ENCODE measurements at places on chromosomes 6 and 20.

- DNase-seq: no peak
Measured at GRCh38 chr6:6659600-6660327, 71.2 kb downstream of the LY86 start.

DNA sequence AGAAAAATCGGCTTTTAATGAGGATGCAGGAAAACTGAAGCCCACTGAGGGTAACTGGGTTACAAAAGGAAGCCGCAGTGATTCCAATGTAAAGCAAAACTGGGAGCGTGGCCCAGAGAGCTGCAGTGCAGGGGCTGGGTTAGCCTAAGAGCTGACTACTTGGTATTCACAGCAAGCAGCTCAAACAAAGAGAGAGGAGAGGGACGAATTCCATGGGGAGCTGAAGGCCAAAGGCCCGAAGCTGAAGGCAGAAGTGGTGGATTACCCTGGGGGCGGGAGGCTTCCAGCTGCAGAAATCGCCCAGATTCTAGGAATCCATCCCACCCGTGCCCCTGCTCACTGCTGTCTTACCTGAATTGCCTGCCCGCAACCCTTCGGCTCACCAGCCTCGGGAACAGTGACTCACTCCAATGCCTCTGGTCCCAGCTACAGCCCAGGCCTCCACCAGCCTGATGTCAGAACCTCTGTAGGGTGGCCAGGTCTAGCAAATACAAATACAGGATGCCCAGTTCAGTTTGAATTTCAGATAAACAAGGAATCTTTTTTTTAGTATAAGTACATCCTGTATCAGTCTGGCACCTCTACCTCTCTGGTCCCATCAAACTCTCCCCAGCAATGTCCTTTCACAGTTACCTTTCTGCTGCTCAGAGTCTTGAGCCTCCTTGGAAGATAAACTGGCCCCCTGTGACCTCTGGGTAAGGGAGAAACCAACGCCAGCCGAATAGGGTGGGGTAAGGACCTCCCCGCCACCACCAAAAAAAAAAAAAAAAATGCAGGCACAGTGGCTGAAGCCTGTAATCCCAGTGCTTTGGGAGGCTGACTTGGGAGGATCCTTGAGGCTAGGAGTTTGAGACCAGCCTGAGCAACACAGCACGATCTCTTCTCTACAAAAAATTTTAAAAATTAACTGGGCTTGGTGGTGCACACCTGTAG, 14.6 kb upstream of the ZMYND8 start:
- DNase-seq: no peak

DNA sequence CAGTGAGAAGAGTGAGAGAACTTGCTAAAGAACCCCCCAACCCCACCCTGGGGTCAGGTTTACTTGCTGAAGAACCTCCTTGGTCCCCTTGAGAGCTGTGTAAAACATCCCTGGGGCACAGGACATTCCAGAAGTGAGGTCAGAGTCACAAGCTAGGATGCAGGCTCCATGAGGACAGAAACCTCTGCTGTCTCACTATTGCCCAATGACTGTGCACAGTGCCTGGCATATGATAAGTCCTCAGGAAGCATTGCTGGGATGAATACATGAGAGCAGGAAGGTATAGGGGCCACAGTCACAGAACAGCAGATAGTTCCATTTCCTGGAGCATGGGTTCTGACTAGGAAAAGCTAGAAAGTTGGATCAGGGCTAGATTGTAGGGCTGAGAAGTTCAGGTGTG, 18.4 kb downstream of the NT5E start:
- no peak for DNase-seq

- no peak for DNase-seq
Measured at GRCh38 chr6:23547851-23548250, 578.2 kb upstream of the NRSN1 start.

GRCh38 chr6:149306967-149307366, 10.5 kb upstream of the TAB2 start:
- DNase-seq: no peak

DNA sequence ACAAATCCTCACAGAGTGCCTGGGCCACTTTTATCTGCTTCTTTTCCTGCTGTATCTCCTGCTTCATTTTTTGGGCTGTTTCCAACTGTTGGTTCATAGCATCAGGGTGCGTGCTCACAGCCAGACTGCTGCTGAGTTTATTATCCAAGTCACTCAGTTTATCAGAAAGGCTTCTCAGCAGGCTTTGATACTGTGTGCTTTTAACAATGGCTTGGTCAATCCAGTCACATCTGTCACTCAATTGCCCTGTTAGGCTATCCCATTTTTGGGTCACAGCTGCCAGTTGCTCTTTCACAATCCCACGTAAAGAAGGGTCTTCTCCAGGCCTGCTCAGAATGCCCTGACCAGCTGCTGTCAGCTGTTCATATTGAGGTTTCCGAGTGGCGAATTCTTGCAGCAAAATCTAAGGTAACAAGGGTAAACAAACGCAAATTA, 87.2 kb downstream of the DST start:
- DNase-seq: no peak

GRCh38 chr20:11676630-11677287, 240.9 kb upstream of the BTBD3 start:
- no peak for DNase-seq

- DNase-seq: no peak
Measured at GRCh38 chr6:63530182-63530581, 42.1 kb upstream of the LOC128125822 start.

- DNase-seq: no peak
Measured at GRCh38 chr6:152750694-152751093, at the start of gene VIP. Gene VIP (plus strand): TSS chr6:152750797. CDS start chr6:152752178, 1,381 bp downstream.

DNA sequence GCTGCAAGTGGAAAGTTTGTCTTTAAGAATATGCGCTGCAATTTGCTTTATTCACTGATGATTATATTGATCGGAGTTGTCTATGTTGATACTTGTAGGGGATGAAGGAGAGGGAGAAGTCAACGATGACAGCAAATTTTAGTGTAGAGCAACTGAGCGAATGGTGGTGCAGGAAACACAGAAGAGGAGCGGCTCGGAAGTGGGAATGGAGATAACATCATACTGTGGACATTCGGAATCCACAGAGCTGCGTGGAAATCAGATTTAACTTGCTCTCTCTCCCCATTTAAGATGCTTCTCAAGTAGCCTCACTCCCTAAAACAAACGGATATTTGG, 722 bp upstream of the TMEM14B start:
- DNase-seq: no peak

- no peak for DNase-seq
Measured at GRCh38 chr6:47535316-47536225, 58.0 kb downstream of the CD2AP start.

- DNase-seq: no peak
Measured at GRCh38 chr6:158516098-158516497, 43.8 kb upstream of the TMEM181 start.

DNA sequence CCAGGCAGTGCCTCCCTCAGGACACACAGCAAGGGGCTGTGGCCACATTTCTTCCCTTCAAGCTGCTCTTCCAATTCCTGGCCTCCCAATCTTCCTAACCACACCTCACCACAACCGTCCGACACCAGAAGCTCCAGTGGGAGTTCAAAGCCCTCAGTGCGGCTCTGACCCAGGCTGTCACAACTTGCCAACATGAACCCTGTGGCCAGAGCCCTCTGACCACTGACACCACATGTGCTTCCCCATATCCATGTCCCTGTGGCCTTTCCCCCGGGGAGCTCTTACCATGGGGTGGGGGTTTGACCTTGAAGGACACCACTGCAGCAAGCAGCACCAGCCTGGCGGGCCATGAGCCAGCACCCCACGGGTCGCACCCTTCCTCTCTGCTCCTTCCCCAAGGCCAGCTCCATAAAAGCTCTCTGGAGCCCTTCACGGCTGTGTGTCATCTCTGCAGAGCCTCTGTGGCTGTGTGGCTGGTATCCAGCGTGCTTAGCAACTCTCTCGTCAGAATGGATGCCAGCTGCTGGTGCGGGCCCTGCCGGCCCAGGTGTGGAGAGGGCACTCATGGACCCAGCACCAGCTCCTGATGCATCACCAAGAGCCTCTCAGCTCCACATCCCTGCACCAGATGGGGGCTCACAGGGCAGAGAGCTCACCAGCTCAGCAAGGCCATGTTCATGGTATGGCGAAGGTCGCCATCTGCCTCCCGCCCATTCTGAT, 106.1 kb downstream of the PSMB1 start:
- no peak for DNase-seq

DNA sequence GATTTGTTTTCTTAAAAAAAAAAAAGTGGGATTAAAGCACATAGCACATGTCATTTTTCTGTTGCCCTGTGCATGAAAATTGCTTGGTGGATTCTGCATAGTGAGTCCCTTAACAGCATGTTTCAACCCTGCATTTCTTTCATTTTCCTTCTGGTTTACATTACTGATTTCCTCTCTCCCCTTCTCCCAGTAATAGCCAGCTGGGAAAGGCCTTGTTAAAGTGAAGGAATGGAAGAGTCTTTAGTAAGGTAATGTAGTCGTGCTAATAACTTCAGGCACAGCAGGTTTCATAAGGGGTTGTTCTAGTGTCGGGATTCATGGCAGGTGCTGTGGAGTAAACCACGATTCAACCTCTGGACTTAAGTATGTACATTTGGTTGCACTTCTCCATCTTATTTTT, 202.4 kb downstream of the FARS2 start:
- no peak for DNase-seq

DNA sequence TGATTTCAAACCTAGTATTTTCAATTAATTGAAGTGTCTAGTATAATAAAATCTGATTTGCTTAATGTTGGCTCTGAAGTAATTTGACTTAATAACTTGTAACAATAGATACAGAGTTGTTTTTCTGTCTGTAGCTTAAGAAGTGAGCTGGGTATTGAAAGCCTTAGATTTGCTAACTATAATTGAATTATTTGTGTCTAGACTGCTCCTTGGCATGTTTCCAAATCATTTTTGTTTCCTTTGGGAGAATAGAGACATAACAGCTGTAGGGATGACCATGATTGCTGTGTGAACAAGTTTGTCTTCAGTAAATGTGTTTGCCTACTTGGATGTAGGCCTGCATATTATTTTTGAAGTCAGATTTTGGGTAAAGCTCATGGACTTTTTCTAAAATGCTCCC, 115.4 kb downstream of the SCAF8 start:
- no peak for DNase-seq

GRCh38 chr20:32681175-32682084, 7.7 kb upstream of the C20orf203 start:
- DNase-seq: no peak

DNA sequence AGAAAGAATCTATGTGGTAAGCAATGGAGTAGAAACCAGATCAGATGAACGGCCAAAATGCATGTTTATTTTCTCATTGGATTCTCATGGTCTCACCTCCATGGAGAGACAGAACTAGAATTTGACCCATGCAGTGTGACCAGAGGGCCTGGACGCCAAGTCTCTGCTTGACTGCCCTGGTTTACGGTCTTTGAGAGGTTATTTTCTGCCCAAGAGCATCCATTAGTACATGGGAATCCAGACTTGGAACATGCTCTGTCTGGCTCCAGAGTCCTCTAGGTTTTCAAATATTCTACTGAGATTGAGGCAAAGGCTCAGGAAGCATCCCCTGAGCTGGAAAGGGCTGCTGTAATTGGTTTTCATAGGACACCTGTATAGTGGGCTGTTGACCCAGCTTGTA, 45.5 kb upstream of the UST start:
- DNase-seq: no peak

DNA sequence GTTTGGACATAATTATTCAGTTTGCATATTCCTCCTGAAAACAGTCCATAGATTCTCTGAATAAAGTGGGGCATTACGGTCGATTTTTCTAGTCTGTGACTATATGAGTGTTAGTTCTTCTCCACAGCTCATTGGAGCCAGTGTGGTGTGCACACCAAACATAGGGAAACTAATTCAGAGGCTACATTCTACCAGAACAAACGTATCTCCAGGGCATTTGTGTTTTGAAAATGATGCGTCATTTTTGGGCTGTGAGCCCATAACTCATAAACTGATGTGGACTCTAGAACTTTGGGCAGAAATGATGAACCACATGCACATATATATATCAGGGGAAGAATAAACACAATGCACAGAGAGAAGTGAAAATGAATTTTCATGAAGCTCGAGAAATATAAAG, 41.8 kb downstream of the C6orf58 start:
- no peak for DNase-seq

GRCh38 chr6:50962213-50962759, 143.6 kb downstream of the TFAP2B start:
- DNase-seq: no peak

DNA sequence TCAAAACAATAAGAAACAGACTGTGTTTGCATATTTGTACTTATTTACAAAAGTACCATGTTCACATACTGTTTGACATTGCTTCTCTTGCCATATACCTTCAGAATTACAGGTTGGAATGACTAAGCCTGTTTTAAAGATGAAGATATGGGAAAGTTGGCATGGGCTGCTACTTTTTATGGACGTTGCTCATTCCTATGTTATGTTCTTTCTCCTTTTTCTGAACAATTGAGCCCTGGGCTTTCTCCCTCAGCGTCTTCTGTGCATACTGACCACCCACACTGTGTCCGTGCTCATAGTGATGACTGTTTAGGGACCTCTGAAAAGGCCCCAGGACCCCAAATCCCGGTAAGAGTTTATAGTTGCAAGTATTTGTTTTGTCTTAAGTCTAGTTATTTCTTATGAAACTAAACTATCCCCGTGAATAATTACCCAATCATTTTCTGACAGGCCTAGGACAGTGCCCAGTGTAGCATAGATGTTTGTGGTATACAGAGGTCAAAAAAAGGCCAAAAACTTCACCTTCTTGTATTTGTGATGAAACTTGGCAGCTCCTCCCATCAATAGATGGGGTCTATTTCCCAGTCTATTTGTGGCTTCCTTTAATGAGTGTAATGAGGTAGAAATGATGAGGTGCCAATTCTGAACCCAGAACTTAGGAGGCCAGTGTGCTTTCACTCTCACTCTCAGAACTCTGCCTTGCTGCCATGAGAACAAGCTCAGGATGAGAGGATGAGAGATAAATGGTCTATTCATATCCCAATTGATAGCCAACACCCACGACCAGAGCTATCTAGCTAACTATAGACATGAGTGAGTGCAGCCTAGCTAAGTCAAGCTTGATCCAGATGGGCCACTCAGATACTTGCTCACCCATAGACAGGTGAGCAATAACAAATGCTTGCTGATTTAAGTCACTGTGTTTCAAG, 40.9 kb downstream of the GSTA4 start:
- no peak for DNase-seq

GRCh38 chr6:166400181-166400580, 17.4 kb upstream of the MPC1 start:
- no peak for DNase-seq

DNA sequence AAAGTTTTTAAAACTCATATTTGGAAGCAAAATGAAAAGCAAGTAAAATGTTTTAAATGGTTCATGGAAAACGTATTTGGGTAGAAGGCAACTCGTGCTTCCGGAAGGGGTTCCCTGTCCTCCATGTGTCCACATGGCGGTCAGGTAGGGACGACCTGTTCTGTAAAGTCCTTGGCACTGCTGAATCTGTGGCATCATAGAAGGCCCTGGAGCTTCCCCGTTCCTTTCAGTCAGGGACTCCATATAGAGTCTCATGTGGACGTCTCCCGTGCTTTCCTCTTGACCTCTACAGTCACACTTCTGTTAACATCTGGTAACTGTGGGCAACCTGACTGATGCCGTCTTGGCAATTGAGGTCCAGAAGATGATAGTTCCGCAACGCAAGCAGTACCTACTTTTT, 11.4 kb downstream of the DYNLT1 start:
- DNase-seq: no peak

- no peak for DNase-seq
Measured at GRCh38 chr6:156850353-156850752, 73.2 kb downstream of the ARID1B start.
